Muscle of leg (tissue), 16 donors: ENCODE measurements at places on chromosomes 4 and X. TPM values are rescaled to one million over a fixed set of nuclear protein-coding genes. Genes with fewer than 3 reads are reported as not detected.

Gene SHROOM3
- total RNA-seq: 25.1 TPM

Gene TRIML2
- not detected for total RNA-seq

Gene TCEAL2
- 1.8 TPM for total RNA-seq

Gene GPAT3
- total RNA-seq: 16.3 TPM
